Caki2 (cell line): ENCODE measurements at places on chromosomes 5 and 9. TPM values are rescaled to one million over a fixed set of nuclear protein-coding genes. Genes with fewer than 3 reads are reported as not detected.

GRCh38 chr9:74138182-74138581, 359.0 kb upstream of the RORB start:
- DNase-seq = no peak

DNA sequence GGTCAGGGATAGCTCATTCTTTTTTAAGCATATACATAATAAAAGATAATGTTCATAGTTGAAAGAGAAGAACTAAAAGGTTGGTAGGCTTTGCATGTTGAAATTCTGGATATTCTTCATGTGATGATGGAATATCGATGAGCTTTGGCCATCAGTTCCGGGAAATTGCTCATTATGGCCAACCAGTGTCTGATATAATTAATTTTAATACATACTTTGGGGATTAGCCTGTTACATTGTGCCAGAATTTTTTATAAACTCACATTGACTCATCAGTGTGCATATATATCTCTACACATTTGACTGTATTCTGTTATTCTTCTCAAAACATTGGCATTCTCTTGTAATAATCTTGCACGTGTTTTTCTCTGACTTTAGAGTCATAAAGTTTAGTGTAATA, 84.3 kb downstream of the NNT start:
- DNase-seq = no peak

DNA sequence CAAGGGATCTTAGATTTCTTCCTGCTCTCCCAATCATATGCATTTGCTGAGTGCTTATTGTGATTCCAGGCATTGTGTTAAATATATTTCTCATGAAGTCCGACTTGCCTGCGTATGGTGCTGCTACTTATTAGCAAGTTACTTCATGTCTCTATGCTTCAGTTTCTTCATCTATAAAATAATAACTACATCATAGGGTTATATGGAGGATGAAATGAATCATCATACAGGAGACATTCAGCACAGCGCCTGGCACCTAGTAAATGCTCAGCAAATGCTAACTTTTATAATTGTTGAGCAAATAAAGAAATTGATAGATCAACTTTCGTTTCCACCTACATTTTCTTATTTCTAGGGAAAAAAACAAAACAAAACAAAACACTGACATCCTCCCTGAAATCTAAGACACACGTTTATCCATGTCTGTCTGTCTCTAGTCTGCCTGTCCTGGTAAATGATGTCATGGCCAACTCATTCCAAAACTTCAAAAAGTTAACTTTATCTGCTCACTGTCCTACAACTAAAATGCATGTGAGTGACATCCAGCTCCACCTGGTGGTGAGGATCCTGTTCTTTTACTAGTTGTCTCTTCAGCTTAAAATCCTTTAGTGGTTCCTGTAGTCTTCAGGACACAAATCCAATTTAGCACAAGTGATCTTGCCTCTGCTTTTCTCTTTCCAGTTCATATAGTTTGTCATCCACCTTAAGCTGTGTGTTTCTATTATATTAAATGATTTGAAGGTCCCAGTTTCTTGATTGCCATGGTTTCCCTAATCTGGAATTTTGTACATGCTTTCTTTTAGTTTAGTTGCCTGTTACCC, 27.7 kb downstream of the PPP3R2 start:
- peak; percentile 28 for DNase-seq

DNA sequence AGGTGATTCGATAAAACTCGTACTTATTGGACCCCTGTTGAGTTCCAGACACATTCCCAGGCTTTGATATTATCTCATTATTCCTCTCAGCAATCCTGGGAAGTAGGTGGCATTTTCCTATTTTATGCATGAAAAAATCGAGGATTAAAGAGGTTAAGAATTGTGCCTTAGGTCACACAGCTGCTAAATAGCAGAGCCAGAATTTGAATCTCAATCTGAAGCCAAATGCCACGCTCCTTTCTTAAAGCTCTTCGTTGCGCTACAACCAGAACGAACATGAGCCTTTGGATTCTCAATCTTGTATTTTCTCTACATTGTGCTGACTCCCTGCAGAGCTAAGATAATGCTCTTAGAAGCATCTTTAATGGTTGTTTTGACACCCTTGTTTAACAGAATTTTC, 527.8 kb upstream of the TLE4 start:
- DNase-seq = no peak

- DNase-seq = no peak
Measured at GRCh38 chr5:16411741-16412455, 53.7 kb downstream of the ZNF622 start.

GRCh38 chr9:68437785-68438184, 81.4 kb downstream of the PGM5 start:
- DNase-seq = no peak

DNA sequence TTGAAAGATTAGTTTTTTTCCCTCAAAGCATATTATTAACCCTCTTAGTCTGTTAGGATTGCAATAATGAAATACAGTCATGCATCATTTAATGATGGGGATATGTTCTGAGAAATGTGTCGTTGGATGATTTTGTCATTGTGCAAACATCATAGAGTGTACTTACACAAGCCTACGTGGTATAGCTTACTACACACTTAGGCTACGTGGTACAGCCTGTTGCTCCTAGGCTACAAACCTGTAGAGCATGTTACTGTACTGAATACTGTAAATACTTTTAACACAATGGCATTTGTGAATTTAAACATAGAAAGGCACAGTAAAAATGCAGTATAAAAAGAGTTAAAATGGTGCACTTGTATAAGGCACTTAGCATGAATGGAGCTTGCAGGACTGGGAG, 132.7 kb downstream of the PDE8B start:
- DNase-seq = no peak

- DNase-seq = no peak
Measured at GRCh38 chr9:135789838-135790291, 87.9 kb downstream of the KCNT1 start.

- DNase-seq = peak; percentile 10
Measured at GRCh38 chr9:107242073-107243030, 40.7 kb upstream of the RAD23B start.

GRCh38 chr5:1731091-1731639, 68.5 kb downstream of the MRPL36 start:
- DNase-seq = no peak

DNA sequence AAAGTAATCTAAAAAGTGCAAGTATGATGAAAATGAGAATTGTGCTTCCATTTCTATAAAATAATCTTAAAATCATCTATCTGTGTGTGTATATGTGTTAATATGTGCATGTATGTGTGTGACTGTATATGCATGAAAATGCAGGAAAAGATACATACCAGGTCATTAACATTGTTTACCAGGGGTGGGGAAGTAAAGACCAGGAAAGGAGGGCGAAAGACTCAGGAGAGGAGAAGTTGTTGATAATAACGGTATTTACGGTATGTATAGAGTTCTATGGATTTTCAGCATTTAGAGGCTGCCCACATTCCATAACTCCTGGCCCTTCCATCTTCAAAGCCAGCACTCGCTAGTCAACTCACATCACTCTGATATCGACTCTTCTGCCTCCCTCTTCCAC, 111.0 kb upstream of the SPDL1 start:
- no peak for DNase-seq

DNA sequence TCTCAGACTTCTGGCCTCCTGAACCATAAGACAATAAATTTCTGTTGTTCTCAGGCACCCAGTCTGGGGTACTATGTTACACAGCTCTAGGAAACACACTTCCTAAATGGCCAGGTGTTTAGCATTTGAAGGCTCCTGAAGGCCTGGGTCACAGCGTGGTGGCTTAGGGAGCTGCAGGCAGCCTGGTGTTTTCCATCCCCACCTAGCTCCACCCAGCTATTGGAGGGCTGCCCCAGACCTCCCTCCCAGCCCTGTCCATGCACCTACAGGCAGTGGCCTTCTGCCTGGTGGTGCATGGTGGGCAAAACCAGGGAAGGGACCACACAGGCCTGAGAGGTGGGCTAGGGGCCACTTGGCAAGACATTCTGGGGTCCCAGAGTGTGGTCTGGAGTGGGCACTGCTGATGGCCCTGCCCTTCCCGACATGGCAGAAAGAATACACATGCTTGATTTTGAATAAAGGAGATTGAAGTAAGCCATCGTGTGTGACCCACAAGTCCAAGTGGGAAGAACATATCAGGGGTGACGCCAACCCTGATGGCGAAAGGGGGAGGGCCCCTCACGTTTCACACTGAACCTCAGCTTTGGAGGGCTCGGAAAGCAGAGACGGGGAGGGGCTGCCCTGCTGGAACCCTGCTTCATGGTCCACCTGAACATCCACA, 1.3 kb upstream of the SUSD3 start:
- no peak for DNase-seq

GRCh38 chr5:111589316-111589715, 77.0 kb upstream of the STARD4 start:
- no peak for DNase-seq

DNA sequence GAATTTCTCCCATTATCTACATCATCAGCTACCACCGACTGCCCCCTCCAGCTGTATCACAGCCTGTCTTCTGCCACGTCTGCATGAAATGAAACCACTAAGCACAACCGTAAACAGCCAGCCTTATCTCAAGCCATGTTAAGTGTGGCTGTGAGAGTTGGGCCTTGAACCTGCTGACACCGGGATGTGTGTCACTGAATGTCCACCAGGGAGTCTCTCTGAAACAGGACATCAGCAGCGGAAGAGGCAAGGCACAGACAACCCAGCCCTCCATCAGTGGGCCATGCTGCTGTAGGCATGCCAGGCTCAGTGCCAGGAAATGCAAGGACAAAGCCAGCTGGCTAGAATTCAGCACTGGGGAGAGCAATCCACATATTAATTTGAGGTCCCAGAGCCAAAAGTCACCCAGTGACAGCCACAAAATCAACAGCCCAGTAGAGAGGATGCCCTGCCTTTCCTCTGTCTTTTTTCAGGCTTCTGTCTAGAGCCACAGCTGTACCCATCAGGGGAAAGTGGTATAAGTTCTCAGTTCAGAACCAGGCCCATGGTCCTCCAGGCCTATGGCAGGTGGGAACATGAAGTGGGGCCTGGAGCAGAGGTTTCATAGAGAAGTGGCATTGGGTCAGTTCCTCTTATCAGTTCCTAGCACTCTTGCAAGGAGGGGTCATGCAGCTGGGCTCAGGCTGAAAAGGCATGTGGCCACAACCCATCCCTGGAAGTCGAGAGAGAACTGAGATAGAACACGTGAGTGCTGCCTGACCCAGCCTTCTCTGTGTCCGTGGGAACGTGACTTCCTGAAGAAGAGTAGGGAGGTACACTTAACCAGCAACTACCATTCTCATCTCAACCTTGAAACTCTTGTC, 199.4 kb downstream of the ESM1 start:
- no peak for DNase-seq

DNA sequence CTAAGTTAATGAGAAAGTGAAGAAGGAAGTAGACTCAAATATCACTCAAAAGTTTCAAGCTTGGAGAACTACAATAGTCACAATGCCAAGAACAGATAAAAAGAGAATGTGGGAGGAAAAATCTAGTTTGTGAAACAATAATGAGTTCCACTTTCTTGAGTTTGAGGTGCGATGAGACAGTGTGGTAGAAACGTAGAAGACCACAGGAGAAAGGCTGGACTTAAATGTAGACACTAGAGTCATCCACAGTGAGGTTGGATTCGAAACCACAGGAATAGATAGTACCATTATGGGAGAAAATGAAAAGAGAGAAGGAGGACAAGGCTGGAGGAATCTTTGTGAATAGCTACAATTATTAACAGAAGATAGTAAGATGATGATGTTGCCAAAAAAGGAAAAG, 141.1 kb upstream of the LRRTM2 start:
- DNase-seq = no peak

DNA sequence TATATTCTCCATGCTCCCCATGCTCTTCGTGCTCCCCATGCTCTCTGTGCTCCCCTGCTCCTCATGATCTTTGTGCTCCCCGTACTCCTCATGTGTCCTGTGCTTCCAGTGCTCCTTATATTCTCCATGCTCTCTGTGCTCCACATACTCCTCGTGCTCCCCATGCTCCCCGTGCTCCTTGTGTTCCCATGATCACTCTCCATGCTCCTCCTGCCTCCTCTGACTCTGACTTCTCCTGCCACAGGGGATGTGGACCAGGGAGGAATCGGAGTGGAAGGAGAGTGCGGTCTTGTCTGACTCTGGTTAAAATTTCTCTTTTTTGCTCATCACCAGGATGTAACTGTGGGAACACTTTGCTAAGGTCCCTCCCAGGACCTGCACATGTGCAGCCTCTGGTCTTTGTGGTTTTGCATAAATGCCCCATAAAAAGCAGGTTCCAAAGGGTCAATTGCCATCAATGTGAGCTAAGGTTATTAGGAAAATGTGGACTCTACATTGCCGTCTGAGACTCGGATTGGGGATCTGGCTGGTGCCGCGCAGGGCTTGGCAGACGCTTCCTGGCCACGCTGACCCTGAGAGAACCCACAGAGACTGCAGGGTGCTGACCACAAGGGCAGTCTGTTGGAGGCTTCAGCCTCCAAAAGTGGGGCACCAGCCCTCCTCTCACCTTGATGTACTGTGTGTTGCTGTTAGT, 52.5 kb downstream of the TRIP13 start:
- no peak for DNase-seq

- peak; percentile 30 for DNase-seq
Measured at GRCh38 chr9:74117731-74118130, 379.4 kb upstream of the RORB start.

GRCh38 chr9:132516911-132517310, 65.5 kb upstream of the BARHL1 start:
- no peak for DNase-seq

DNA sequence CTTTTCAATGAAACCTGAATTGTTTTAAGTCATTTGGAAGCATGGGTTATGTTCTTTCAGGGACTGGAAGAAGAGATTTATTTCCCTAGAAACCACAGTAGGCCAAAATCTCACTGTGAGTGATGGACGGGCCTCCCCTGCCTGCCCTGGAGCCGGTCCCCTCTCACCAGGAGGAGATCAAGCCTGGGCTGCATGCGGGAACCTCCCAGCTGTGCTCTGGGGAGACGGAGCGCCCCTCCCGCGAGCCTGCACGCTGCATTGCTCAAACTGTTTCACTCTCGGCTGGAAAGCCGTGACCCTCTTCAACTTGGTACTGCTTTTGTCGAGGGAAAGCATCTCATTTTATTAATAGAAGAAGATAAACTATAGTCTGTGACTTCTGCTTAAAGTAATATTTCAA, 85.4 kb downstream of the IRX2 start:
- DNase-seq = no peak

GRCh38 chr9:132878695-132879456, at the start of gene SPACA9:
TSS of gene SPACA9 (plus strand) at chr9:132878898. CDS start at chr9:132883948, 5,050 bp downstream.
- DNase-seq = peak; percentile 20

GRCh38 chr9:114629563-114630090, 18.5 kb downstream of the TMEM268 start:
- no peak for DNase-seq

Gene ADAMTS2
- total RNA-seq = 4.1 and 5.0 TPM in 2 replicates

Gene FCN1
- not detected in 2 replicates for total RNA-seq

Gene LHX3
- total RNA-seq = not detected in 2 replicates

Gene PHYHD1
- not detected in 2 replicates for total RNA-seq

Gene ENC1
- total RNA-seq = 10.6 and 27.2 TPM in 2 replicates

Gene LCP2
- total RNA-seq = not detected in 2 replicates

Gene HBEGF
- total RNA-seq = 1.8 and 5.8 TPM in 2 replicates

Gene CYLC2
- total RNA-seq = not detected in 2 replicates

Gene CA9
- total RNA-seq = 0.30 and 11.6 TPM in 2 replicates

Gene WDR36
- total RNA-seq = 29.2 and 33.2 TPM in 2 replicates

Gene PLGRKT
- 34.5 and 45.1 TPM in 2 replicates for total RNA-seq

Gene MEIKIN
- total RNA-seq = not detected in 2 replicates

Gene SPINK5
- 0.95 TPM in 1 of 2 replicates, not detected in the other for total RNA-seq

Gene CDH18
- total RNA-seq = not detected in 2 replicates
